ENCODE measurements at places on chromosomes 2 and 18. TPM values are rescaled to one million over a fixed set of nuclear protein-coding genes. Genes with fewer than 3 reads are reported as not detected.

GRCh38 chr2:107012714-107013306 is 126.8 kb upstream of the ST6GAL2 start:
- no peak for ATAC-seq

DNA sequence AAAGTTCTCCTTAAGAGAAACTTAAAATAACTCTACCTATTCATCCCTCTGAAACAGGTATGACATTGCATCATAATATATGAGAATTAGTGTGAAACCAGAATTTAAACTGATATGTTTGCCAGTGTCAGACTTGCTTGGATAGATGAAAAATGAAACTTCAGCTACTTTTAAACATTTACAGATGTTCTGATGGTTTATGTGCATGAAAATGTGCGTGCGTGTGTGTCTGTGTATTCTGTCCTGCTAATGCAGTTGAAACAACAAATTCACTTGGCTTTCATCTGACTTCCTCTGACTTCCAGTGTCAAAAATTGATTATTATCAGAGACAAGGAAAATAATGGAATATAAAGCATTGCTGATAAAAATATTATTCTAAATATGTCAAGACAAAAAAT is 719.4 kb downstream of the LRP1B start:
- no peak for ATAC-seq

DNA sequence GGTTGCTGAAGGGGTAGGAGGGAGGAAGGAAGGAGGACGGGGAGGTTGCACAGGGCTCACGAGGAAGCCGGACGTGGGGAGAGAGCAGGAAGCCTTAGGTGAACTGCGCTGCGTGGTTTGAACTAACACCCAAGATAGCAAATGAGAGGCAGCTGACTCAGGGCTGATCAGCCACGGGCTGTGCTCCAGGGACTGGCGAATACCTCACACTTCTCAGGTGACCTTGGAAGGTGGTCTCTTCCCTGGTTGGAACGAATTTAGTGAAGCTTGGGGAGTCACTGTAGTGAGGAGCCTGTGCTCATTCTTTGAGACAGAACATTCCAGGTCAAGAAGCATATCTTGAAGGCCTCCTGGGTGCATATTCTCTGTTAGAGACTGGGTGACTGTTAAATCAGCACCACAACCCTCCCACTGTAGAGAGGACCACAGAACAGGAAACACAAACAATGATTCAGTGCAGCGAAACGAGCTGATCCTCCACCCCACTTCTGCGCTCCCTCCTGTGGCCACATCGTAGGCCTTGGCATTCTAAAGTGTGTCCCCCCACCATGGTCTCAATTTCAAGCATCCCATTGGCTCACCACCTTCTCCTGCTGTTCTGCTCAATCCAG is 33.8 kb downstream of the TOGARAM2 start:
- no peak for ATAC-seq

GRCh38 chr18:22052405-22053105 is 116.8 kb upstream of the GATA6 start:
- ATAC-seq: no peak

GRCh38 chr2:112159454-112159921 is 21.3 kb downstream of the FBLN7 start:
- ATAC-seq: no peak

DNA sequence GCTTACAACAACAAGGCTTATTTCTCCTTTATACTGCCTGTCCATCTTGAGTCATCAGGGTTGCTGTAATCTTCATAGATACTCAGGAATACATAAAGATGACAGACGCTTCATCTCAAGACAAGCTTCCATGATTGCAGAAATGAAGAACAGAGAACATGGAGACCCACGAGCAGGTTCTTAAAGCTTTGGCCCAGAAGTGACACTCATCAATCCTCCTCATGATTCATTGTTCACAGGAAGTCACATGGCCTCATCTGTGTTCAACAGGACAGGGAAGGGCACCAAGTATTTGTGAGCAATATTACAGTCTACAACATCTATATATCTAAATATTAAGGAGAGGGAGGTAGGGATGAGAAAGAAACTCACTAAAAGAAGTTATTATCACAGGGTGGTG is 36.5 kb upstream of the PGAP1 start:
- ATAC-seq: no peak

DNA sequence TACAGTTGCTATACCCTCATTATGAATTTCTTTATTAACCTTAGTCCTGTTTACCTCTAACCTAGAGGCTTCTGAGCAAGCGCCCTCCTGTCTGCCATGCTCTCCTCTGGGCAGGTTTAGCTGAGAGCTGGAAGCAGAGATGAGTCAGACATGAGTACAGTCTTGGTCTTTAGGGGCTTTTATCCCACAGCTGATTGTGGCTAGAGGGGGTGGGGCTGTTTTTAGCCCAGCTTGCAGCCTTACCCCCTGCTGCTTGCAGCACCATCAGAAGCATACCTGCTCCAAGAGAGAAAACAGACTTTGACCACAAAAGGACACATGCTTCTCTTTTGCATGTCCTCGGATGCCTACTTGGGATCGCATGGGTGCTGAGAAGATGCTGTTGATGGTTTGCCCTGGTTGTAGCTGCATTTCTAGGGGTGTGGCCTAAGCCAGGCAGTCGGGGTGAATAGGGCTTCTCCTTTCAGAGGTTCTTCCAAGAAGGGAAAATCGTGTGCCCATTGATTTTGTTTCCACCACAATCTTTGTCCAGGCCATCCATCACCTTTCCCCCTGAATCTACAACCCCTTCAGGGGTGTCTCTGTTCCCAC is 115.0 kb upstream of the LGALSL start:
- ATAC-seq: peak; percentile 74

The BBS5 gene
- 4.9 TPM for total RNA-seq

DNA sequence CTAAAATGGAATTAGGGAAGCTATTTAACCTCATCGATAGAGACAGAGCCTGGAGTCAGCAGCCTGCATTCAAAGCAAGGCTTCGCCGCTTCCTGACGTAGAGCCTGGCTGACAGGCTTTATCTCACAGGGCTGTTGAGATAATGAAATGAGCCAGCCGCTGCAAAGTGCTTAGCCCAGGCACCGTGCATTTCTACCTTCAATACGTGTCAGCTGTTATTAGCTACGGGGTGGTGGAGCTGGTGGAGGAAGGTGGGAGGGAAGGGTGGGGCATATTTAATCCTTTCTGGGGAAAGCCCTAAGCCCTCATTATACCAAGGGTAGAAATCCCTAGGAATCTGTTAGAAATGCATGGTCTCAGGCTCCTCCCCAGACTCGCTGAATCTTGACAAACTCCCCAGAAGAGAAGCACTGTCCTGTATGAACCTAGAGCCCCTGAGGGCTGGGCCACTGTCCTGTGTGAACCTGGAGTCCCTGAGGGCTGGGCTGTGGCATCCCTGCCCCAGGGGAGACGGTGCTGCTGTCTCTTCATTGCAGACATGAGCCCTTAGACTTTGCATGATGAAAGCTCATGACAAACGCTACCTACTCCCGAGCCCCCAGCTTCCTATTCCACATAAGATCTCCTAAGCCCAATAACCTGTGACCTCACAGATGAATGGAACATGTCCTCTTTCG is 72.4 kb downstream of the ALPK2 start:
- no peak for ATAC-seq

DNA sequence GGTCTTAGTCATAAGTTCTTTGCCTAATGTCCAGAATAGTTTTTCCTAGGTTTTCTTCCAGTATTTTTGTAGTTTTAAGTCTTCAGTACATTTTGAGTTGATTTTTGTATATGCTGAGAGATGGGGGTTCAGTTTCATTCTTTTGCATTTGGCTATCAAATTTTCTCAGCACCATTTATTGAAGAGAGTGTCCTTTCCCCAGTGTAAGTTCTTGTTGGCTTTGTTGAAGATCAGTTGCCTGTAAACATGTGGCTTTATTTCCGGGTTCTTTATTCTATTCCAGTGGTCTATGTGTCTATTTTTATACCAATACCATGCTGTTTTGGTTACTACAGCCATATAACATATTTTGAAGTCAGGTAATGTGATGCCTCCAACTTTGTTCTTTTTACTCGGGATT is 87.5 kb upstream of the MYCN start:
- ATAC-seq: no peak

- peak; percentile 22 for ATAC-seq
These were observed 109.8 kb downstream of the NOL10 start for GRCh38 chr2:10579876-10580514.

DNA sequence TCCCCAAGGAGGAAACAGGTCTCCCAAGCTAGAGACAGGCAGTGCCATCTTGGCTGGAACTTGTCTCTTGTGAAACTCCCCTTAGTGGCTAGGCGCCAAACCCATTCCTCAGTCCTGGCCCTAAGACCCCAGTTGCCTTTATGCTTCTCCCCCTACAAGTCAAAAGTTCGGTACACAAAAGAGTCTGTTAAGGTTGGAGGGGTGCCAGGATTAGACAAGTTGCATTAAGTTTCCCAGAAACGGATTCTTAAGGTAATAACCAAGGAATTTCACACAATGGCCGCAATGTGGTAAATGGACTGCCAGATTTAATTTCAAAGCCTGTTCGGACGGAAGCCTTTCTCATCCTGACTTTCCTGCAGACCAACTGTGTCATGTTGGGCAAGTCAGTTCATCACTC is 80.7 kb downstream of the CCBE1 start:
- ATAC-seq: no peak

- ATAC-seq: no peak
These were observed 7.5 kb upstream of the MCFD2 start for GRCh38 chr2:46923041-46923528.

GRCh38 chr18:75846321-75846720 is 418.8 kb upstream of the SMIM21 start:
- no peak for ATAC-seq

DNA sequence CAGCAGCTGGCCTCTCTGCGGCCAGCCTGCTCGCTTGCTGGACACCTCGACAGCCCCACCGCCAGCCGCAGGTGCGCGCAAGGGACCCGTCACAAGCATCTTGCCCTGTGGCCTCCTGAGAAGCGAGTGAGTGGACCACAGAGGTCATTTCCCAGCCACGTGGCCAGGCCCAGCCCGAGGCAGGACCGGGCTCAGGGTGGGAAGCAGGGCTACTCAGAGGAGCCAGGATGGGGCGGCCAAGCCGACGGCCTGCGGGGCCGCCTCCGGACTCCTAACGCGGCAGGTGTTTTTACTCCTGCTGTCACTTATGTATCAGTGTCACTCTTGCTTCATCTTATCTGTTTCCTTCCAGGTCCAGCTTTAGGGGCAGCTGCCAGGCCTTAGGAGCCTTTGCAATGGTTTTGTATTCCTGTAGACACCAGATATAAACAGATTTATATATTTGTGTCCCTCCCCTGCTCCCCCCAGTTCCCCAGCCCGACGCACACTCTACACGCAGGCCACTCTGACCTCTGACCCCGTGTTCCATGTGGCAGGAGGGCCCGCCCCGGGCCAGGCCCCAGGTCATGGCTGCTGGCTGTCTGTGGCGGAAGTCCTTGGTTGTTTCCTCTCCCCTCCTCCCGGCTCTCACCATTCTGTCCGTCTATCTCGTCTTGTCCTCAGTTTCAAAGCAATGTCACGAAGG is 236.4 kb downstream of the ATAD2B start:
- ATAC-seq: no peak

DNA sequence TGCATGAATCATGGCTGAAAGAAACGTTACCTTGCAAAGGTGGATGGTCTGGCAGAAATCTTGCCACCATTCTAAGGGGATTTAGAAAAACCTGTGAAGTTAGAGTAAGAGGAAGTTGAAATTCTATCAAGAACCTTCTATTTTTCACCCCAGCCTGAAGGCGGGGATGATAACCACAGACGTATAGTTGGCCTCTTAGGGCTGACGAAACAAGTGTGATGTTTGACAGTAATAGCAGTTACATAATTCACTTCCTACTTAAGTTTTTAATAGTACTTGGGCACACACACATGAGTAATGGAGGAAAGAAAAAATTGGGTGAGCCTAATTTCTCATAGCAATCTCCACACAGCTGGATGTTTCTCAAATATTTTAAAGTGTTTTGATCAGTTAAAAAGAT is 336.6 kb upstream of the SALL3 start:
- ATAC-seq: no peak

DNA sequence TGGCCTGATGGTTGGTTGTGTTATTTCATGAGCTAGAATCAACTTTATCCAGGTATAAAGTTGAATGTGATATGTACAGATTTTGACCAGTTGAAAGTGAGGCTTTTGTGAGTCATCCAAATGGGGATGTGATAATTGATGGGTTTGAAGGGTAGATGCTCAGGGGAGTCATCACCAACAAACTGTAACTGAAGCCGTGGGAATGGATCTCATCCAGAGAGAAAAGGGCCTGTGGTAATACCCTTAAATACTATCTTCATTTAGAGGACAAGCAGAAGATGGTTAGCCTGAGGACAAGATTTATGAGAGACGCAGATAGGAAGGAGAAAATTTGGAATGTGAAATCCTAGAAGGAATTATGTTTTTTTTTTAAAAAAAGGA is 90.5 kb upstream of the MYO3B start:
- no peak for ATAC-seq

The SERPINB10 gene
- total RNA-seq: not detected

DNA sequence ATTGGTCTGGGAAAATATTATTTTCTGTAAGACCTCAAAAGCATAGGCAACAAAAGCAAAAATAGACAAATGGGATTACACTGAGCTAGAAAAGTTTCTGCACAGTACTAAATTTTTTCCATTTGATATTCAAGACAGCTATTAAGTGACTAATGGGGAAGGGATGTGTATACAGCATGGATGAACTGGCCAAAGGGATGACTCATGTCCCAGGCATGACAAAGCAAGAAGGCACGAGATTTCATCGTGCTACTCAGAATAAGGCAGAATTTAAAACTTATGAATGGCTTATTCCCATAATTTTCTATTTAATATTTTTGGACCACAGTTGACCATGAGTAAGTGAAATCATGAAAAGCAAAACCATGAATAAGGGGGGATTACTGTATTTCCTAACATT is 1250.1 kb upstream of the GYPC start:
- ATAC-seq: peak; percentile 82

- no peak for ATAC-seq
These were observed 24.8 kb downstream of the TNS1 start for GRCh38 chr2:217977840-217978535.

The CAPG gene
- total RNA-seq: 54.7 TPM

GRCh38 chr2:223019987-223020717 is 31.8 kb upstream of the KCNE4 start:
- no peak for ATAC-seq

DNA sequence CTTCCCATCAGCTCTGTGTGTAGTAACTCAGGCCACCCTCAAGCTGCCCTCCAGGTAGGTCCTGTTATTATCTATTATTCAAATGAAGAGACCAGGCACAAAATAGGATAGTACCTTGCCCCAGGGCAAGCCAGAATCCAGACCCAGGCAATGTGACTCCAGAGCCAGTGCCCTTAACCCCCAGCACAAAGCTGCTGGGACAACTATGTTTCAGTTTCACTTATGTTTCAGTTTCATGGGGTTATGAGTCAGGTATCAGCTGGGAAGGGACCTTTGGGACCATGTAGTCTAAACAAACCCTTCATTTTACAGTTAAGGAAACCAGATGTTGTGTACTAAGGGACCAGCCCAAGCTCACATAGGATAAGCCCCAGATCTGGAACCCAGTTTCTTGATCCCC is 10.0 kb downstream of the HK2 start:
- no peak for ATAC-seq

GRCh38 chr2:104930732-104931131 is 76.8 kb downstream of the POU3F3 start:
- no peak for ATAC-seq

Measured in motor neuron (in vitro differentiated cells).